ENCODE measurements at places on chromosomes 16 and 17.
A peak's percentile ranks its signal among the peaks of the same experiment; 100 is the strongest.

DNA sequence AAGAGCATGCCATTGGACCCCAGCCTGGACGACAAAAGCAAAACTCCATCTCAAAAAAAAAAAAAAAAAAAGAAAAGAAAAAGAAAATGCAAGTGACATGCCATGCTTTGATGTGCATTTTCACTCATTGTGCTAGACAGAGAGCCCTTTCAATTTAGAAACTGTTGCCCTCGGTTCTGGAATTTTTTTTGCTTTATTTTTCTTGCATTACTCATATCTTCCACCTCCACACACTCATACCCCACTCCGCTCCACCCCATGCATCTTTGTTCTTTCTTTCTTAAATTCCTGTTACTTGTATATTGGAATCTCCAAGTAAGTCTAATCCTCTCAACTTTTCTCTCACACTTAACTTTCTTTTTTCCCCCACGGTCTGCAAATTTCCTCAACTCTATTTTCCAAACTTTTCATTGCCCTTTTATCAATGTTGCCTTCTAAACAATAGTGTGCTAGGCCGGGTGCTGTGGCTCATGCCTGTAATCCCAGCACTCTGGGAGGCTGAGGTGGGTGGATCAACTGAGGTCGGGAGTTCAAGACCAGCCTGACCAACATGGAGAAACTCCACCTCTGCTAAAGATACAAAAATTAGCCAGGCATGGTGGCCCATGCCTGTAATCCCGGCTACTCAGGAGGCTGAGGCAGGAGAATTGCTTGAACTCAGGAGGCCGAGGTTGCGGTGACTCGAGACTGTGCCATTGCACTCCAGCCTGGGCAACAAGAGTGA is 16.8 kb upstream of the SUZ12 start:
- no peak for DNase-seq

DNA sequence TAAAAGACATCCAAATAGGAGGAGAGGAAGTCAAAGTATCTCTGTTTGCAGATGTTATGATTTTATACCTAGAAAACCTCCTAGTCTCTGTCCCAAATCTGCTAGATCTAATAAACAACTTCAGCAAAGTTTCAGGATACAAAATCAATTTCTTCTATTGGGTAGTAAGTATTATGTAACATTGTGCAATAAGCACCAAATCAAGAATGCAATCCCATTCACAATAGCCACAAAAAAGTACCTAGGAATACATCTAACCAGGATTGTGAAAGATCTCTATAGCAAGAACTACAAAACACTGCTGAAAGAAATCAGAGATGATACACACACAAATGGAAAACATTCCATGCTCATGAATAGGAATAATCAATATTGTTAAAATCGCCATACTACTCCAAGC is 13.0 kb downstream of the NLRP1 start:
- DNase-seq = no peak

GRCh38 chr17:68255151-68255550 is 7.3 kb downstream of the AMZ2 start:
- DNase-seq = no peak

DNA sequence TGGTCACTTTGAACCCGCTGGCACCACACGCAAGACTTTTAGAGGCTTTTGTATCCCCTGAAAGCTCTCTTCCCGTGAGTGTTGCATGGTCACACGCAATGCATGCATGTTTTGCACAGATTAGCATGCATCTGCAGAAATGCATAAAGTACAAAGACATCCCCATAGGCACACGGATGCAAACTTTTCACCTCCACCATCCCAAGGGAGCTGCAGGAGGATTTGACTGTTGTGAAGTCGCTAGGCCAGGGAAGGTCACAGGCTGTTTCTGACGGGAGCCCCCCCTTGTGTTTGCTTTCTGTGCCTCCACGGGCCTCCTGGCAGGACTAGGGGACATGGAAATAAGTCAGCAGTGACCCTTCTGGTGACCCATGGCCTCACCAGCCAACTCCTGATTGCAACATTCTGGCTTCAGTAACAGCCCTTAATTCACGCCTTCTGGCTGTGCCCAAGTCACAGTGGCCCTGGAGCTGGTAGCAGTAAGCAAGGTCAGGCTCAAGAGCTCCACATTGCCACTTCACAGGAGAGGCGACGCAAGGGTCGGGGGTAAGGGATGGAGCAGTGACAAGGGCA is 45.1 kb downstream of the SOX9 start:
- no peak for DNase-seq

GRCh38 chr16:10675216-10675615 is 19.5 kb downstream of the TEKT5 start:
- DNase-seq = no peak

DNA sequence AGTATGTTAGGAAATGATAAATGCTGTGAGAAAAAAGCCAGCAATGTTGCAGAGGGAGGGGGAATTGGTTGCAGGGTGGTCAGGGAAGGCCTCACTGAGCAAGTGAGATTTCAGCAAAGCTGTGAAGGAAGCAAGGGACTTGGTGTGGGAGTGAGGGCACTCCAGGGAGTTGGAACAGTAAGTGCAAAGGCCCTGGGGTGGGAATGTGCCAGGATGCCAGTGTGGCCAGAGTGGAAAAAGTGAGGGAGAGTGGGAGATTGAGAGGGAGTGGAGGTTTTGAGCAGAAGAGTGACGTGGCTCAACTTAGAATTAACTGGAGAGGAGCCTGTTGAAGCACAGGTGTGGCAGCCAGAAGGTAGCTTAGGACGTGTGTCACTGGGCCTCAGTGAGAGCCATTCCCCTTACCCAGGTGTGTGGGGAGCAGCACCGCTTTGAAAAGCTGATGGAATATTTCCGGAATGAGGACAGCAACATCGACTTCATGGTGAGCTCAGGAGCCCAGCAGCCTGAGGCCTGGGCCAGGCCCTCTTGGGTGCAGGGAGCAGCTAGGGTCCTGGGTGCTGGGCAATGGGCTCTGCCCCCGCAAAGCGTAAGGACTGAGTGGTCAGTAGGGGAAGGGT is 16.6 kb downstream of the FMNL1 start:
- no peak for DNase-seq

- DNase-seq = no peak
These were observed 305.2 kb downstream of the CDH8 start for GRCh38 chr16:61730997-61731396.

- no peak for DNase-seq
These were observed 20.6 kb downstream of the AOC3 start for GRCh38 chr17:42871647-42872046.

DNA sequence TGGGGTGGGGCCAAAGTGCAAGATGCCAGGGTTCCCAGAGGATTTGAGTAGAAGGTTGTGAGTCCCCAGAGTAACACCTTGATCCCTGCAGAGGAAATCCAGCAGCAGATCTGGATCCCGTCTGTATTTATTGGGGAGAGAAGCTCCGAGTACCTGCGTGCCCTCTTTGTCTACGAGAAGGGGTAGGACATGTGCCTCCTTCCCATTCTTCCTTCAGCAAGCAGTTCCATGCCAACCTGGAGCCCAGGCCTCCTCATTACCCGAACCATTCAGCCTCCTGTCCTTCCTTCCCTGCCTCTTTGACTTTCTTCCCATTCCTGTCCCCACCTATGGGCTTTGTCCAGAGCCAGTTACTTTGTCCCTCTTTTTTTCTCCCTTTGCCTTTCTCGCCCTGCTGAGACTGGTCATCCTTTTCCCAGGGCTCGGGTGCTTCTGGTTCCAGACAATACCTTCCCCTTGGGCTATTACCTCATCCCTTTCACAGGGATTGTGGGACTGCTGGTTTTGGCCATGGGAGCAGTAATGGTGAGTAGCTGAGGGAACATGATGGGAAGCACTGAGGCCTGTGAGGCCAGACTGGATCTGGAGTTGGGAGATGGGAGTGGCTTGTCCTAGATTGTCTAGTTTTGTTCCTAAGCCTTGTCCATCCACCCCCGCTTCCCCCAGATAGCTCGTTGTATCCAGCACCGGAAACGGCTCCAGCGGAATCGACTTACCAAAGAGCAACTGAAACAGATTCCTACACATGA is 2.9 kb downstream of the RNF167 start:
- no peak for DNase-seq

DNA sequence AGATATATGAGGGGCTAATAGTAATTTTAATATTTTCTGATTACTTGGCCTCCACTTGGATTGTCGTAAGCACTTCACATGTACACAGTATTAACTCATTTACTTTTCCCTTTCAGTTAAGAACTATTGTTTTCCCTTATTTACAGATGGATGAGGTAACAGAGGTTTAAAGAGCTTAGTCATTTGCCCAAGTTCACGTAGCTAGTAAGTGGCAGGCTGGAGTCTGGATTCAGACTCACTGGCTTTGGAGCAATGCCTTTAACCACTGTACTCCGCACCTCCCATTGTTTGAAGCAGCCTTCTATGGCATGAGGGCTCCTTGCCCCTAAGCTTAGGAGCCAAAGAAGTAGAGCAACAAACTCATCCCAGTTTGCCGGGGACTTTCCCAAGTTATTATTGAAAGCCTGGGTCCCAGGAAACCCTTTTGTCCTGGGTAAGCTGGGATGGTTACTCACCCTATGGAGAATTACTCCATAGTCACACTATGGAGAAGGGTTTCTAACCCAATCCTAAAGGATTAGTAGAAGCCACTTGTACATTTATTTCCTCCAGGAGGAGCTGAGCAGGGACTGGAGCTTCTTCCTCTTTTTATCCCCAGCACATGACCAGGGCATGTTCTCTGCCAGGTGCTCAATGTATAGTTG is 12.3 kb downstream of the FOXL1 start:
- DNase-seq = no peak

DNA sequence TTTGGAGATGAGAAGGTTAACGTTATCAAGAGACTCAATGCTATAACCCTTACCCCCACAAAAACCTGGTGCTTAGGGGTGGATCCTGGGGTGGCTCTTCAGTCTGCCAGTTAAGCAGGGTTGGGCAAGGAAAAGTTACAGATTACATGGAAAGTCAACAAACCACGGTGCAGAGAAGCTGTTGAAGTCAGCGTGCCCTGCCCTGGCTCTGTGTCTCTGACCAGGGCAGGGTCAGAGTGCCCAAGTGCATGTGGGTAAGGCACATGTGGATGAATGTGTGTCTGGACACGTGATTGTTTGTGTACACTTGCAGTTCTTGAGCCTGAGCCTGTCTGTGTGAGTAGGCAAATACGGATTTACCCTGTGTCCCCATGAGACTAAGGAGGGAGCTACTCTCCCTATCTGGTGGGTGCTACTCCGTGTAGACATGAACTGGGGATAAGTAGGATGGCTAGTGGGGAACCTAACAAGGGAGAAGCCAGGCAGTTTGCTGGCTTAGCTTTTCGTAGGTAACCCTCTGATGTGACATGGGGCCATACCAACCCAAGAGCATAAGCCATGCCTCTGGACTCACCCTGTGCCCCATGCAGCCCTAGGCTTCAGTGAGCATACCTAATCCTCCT is 5.5 kb downstream of the IGFBP4 start:
- DNase-seq = no peak

- no peak for DNase-seq
These were observed 1.4 kb upstream of the NRN1L start for GRCh38 chr16:67883146-67883871.

GRCh38 chr17:58238147-58238634 is at the start of gene LPO:
Gene LPO (plus strand): TSS chr17:58238584. CDS start chr17:58242980, 4,396 bp downstream.
- no peak for DNase-seq

GRCh38 chr17:38681096-38681495 is 6.3 kb upstream of the EPOP start:
- no peak for DNase-seq

DNA sequence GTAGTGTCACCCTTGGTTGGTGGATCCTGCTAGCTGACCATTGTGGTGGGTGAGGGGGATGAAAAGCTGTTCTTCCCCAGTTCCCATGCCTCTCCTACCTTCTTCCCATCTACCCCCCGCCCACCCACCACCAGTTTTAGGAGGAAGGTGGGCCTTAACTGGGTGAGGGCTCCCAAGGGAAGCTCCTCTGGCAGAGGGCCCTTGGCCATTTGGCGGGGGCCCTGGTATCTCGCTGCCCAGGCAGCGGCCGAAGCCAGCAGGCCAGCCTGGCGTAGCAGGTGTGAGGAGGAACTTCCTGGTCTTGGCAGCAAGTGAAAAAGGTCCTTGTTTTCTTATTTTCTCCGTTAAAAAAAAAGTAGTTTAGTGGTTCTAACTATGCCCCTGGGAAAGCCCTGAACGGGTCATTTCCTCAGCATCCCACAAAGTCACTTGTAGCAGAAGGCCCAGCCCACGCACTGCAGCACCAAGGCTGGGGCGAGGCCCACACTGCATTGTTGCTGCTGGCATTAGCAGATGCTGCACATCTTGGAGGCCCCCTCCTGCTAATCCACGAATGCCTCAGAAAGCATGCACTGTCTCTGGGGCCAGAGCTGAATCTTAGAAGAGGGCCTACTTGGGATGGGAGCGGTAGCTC is 72.5 kb downstream of the MPRIP start:
- DNase-seq = peak; percentile 34

GRCh38 chr16:20853143-20853542 is 46.8 kb downstream of the REXO5 start:
- DNase-seq = no peak

- no peak for DNase-seq
These were observed 179.9 kb downstream of the CCDC182 start for GRCh38 chr17:57565176-57565575.

GRCh38 chr17:63405741-63406261 is 40.3 kb downstream of the CYB561 start:
- DNase-seq = no peak

GRCh38 chr16:75010427-75010826 is 11.6 kb downstream of the ZNRF1 start:
- DNase-seq = no peak

GRCh38 chr17:55690105-55690508 is 32.6 kb downstream of the TMEM100 start:
- DNase-seq = no peak

GRCh38 chr17:33277436-33278100 is 15.5 kb downstream of the ASIC2 start:
- DNase-seq = no peak

DNA sequence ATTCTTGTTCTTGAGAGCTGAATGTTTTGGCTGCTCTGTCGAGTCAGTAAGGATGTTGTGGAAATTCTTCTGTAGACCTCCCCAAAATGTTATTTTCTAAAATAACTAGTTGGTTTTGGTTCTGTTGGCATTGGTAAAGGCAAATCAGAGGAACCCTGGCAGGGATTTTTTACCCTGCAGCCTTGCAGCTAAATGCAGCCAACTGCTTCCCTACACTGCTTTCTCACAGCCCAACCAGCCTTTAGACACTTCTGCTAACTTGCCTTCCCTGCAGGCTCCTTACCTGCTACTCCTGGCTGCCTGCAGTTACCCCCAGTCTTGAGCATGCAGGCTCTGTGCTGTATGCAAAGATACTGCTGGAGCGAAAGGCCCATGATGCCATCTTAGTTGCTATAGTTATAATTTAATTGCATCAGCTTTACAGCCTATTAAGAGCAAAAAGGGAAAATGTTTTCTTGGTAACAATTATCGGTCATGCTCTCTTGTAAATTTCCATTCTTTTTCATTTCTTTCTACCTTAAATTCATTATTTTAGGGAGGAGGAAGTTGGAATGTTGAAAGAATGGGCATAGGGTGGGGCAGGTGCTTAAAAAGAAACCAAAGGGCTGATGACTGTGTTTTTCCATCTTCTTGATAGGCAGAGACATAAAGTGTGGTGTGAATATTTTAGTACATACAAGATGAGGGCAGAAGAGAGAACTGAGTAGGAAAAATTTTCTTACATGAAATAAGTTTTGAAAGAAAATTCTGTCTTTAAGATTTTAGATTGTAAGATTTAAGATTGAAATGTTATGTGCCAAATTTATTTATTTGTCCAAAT is 20.0 kb downstream of the NUP93 start:
- DNase-seq = no peak
